NCI-H748 treated with DMSO at 0.1 percent for 48 hours (cell line): ENCODE measurements at places on chromosomes 4 and X.

- DNase-seq = no peak
Observed at GRCh38 chrX:22165732-22166457, 106.8 kb upstream of the CBLL2 start.

- no peak for DNase-seq
Observed at GRCh38 chrX:37787423-37787869, 7.6 kb downstream of the CYBB start.

DNA sequence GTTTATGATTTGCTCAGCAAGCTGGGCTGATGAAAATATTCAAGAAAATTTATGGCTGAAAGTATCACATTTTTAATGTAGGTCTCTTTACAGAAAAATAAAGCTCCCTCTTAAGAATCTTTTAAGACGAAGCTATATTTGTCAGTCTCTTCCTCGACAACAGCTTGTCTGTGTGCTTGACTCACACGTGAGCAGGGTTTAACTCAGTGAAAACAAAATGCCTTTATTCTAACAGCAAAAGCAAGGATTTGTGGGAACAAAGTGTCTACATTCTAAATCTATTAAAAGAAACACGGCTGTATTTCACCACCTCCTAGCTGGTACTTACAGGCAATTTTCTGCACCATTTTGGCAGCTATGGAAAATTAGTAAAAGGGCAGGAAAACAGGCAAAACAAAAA is 75.5 kb downstream of the NYX start:
- no peak for DNase-seq

DNA sequence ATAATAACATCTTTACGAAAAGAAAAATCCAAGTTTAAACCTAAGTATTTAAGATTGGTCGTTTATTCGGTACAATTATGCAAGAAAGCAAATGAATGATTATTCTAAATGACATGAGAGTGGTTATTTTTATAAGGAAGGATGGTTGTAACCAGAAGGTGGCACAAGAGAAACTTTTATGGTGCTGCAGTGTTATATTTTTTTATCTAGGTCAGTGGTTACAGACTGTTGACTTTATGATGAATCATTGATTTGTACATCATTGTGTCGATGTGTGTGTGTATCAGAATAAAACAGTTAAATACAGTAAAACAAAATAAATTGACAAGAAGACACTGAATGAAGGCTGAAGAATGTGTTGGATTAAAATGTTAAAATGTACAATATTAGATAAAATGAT is 9.8 kb downstream of the DCAF8L2 start:
- no peak for DNase-seq

DNA sequence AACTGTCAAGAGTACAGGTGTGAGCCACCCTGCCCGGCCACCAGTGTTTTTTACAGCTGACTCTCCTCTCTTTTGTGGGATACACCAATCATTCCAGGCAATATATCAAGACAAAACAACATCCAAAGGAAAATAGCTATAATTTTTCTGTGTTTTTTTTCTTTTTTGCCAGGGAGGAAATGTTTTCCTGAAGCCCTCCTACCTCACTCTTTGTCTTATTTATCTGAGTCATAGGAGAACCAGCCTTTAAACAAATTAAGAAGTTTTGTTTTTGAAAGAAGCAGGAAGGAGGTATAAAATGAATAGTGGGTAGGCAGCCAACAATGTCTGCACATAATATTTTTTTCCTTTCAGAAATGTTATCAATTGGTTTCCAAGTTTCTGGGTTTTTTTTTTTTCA is 493.9 kb downstream of the CCSER1 start:
- no peak for DNase-seq
